ENCODE measurements at places on chromosomes 13 and 19.

DNA sequence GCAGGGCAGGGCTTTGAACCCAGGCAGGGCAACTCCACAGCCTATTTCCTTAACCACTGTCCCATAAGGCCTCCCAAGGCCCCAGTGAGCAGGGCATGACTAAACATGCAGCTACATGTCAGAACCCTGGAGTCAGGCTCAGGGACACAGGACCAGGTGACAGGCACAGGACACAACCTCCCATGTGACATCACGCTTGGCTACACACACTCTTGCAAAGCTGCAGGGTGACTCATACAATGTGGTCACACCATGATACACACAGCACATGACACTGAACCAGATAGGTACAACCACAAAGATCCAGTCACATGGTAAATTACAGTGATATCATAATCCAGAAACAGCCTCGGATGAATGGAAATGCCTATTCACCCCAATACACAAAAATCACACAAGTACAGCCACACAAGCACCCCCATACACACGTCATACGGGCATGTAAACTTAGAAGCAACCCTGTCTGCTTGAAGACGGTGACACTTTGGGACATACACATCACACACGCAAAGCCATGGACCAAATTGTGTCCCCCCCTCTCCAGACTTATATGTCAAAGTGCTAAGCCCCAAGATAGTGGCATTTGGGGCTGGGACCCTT, 14.5 kb downstream of the KLK4 start:
- DNase-seq, result peak; percentile 59

- DNase-seq, result no peak
These were observed 119.1 kb downstream of the SOX1 start for GRCh38 chr13:112186091-112186490.

DNA sequence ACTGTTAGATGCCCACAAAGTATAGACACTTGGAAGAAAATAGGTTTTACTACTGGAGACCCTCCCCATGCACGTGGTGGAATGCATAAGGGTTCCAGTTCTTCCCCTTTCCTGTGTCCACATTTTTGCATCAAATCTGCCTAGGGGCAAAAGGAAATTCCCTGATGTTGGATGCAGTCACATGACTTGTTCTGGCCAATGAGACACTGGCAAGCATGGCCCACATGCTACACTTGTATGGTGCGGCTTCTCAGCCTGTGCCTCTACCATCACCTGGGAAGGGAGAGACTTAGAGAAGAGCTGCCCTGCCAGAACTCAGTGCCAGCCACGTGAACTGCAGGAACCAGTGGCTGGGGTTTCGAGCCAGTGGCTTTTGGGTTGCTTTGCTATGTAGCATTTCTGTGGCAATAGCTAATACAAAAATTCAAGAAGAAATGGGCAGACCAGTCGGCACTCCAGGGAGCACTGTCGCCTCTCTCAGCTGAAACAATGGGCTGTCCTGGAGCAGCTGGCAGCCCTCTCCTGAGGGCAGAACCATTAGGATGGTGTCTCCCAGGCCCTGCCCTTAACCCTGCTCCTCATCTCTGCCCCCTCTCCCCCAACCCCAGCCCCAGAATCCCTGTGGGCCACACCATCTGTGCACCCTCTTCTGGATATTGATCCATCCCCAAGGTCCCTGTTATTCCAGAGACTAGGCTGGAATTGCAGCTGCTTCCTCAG, 634.0 kb downstream of the UQCRFS1 start:
- no peak for DNase-seq

DNA sequence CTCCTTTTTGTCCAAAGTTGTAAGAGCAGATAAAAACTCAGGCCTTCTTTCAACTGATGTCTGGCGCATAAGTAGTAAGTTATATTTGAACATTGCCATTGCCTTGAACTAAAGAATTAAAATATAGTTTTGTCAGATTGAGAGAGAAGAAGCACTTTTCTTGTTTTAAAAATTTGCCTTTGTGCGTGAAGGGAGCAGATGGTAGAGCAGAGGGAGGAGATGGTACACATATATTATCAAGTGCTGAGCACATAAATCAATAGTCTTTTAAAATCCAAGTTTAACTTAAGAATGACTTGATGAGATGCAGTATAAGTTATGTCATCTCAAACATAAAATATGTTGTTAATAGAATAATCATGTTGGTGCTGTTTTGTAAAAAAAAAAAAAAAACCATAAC, 504.6 kb upstream of the KLHL1 start:
- DNase-seq, result no peak

GRCh38 chr13:105969761-105970160, 565.7 kb downstream of the EFNB2 start:
- no peak for DNase-seq

GRCh38 chr19:49579947-49580263, 451 bp downstream of the NOSIP start:
- DNase-seq, result peak; percentile 23

- peak; percentile 100 for DNase-seq
These were observed at the start of gene OCEL1 for GRCh38 chr19:17226002-17226933. TSS of gene OCEL1 (plus strand) at chr19:17226226. CDS start at chr19:17226248, 22 bp downstream.

DNA sequence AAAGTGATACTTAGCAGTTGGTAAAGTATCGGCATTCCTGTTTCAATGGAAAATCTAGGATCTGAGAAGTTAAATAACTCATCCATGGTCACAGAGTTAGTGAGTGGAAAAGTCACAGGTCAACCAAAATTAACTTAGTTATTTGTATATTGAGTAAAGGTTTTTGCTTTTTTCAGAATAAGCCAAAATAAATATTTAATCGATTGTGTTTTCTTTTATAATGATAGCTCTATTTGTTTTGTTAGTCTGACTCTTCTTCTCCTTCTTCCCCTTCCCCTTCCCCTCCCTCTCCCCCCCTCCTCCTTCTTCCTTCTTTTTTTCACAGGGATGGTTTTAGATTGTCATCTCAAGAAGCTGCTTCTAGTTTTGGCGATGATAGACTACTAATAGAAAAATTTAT, 173.5 kb downstream of the PCCA start:
- no peak for DNase-seq

GRCh38 chr13:110528911-110529310, 32.6 kb downstream of the RAB20 start:
- no peak for DNase-seq

- peak; percentile 30 for DNase-seq
These were observed 27.1 kb upstream of the GAS6 start for GRCh38 chr13:113890774-113891480.

DNA sequence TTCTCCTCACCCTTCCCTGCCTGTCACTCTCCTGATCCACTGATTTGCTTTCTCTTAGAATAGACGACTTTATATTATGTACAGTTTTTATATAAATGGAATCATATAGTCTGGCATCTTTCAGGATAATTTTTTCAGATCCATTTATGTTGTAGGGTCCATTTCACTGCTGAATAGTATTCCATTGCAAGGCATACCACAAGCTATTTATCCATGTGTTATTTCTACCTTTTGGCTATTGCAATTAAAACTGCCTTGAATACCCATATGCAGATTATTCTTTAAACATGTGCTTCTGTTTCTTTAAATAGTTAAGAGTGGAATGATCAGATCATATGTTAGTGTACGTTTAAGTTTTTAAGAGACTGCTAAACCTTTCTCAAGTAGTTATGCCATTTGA, 17.8 kb upstream of the ZNF177 start:
- no peak for DNase-seq

- no peak for DNase-seq
These were observed 81.1 kb upstream of the SERP2 start for GRCh38 chr13:44292545-44292944.

- DNase-seq, result no peak
These were observed 29.0 kb upstream of the ZNF709 start for GRCh38 chr19:12513531-12514061.

GRCh38 chr19:39843919-39844793, 2.0 kb downstream of the FBL start:
- peak; percentile 78 for DNase-seq

- DNase-seq, result no peak
These were observed 9.9 kb downstream of the GPR183 start for GRCh38 chr13:99297331-99297730.

Data from hematopoietic multipotent progenitor cell treated with erythropoietin and hydrocortisone succinate and interleukin-3 and kit ligand, for 6 days (in vitro differentiated cells).